ENCODE measurements at places on chromosomes 5 and 9. TPM values are rescaled to one million over a fixed set of nuclear protein-coding genes. Genes with fewer than 3 reads are reported as not detected.

TMEM167A gene
- total RNA-seq: 46.7 TPM

PPP2R2B gene
- total RNA-seq: 16.7 TPM

GARIN3 gene
- total RNA-seq: not detected

FBLL1 gene
- not detected for total RNA-seq

GRCh38 chr5:107211630-107212029, 459.1 kb downstream of the EFNA5 start:
- no peak for DNase-seq
- no peak overlapping the region for H3K27ac ChIP-seq
- no peak overlapping the region for H3K4me3 ChIP-seq
- no peaks in the 10 kb centered on the region for H3K27me3 ChIP-seq
- H3K36me3 ChIP-seq: no peaks in the 10 kb centered on the region
- no peaks in the 10 kb centered on the region for H3K4me1 ChIP-seq

DNA sequence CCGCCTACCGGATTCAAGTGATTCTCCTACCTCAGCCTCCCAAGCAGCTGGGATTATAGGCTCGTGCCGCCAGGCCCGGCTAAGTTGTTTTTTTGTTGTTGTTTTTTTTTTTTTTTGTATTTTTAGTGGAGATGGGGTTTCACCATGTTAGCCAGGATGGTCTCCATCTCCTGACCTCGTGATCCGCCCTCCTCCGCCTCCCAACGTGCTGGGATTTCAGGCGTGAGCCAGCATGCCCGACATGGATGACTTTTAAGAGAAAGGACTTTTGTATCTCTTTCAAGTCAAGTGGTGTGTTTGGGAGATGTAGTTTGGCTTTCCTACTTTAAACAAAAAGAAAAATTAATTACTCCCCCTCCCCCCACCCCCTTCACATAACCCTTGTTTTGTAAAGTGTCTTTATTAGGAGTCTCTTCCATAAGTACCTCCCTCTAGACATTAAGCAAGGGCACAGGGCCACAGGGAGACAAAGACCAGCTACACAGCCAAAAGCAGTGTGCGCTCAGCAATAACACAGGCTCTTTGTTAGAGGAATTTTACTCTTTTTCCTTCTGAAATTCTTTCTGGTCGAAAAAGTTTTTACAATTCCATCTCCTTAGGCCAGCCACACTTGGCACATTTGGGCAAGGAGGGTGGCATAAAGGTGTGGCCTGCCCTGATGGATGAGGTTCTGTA, 31.2 kb downstream of the JAKMIP2 start:
- no peak overlapping the region for H3K27ac ChIP-seq
- no peaks in the 10 kb centered on the region for H3K4me1 ChIP-seq
- H3K4me3 ChIP-seq: no peak overlapping the region

DNA sequence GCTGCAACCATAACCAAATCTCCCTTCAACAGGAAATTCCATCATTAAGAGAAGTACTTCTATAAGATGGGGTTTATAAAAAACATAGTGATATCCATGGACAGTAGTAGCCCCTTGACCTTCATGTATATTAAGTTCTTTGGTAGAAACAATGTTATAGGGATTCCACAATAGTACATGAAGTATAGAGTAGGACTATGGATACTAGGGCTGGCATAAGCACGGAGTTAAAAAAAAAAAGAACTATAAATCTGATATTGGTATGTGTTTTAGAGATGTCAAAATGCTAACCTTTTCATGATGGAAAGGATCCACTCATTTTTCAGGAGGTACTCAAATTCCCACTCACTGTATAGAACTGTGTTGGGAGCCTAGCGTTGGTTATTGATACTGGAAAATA, 337.6 kb downstream of the FGF10 start:
- no peak overlapping the region for H3K27ac ChIP-seq
- no peaks in the 10 kb centered on the region for H3K27me3 ChIP-seq
- no peaks in the 10 kb centered on the region for H3K36me3 ChIP-seq

DNA sequence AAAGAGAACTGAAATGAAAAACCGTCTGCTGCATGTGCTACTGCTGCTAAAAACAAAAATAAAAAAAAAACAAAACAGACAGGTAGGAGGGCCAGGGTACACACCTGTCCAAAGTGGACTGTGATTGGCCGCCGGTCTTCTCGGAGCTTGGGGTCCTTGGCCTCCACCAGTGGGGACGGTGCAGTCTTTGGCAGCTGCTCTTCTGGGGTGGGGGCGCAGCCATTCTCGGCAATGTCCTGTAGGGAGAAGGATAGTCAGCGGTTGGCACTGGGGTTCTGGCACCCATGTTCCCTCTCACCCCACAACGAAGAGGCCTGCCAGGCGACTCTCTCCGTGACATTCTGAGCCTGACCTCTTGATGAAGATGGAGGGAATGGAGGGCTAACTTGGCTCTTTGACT, 84.3 kb downstream of the CRB2 start:
- no peaks in the 10 kb centered on the region for H3K4me1 ChIP-seq
- H3K4me3 ChIP-seq: no peak overlapping the region
- no peaks in the 10 kb centered on the region for H3K36me3 ChIP-seq

DNA sequence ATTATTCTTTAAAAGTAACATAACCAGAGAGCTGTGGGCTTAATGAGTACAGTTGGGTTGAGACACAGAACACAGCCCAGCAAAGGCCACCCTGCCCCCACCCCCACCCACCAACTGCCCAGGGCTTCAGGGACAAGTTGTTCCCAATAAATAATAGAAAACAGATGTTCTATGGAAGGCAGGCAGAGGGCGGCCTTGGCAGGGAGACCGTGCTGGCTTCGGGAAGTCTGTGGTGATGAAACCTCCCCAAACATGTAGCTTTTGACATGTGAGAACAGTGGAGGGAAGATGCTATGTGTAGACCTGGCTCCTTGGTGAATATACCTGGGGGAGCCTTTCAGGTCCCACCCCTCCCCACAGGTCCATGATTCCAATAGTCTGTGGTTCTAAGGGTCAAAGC, 10.0 kb downstream of the TRAF1 start:
- DNase-seq: no peak
- peaks cover 95% of the 10 kb centered on the region for H3K4me1 ChIP-seq
- H3K36me3 ChIP-seq: peaks cover 78% of the 10 kb centered on the region
- H3K27ac ChIP-seq: peak overlapping the region; percentile 99

All from CD4-positive, CD25-positive, alpha-beta regulatory T cell (primary cell).